ENCODE measurements at places on chromosomes 2 and 18. TPM values are rescaled to one million over a fixed set of nuclear protein-coding genes. Genes with fewer than 3 reads are reported as not detected.

GPN1 gene
- total RNA-seq = 44.9 TPM

DNA sequence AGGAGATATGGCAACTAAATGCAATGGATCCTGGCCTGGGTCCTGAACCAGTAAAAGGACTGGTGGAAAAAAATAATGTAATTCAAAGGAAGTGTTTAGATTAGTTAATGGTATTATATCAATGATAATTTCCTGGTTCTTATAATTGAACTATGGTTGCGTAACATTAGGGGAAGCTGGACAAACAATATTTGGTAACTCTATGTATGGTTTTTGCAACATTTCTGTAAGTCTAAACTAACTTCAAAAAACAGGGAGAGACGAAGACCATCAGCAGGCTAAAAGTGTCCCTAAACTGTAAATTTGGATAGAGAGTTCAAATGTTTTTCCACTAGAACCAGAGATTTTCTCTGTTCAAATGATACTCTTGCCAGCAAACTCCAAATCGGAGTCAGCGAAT is 36.9 kb downstream of the KLF7 start:
- peak overlapping the region; percentile 25 for H3K27ac ChIP-seq
- H3K4me1 ChIP-seq = peaks cover 80% of the 10 kb centered on the region

TMEFF2 gene
- total RNA-seq = not detected

DNA sequence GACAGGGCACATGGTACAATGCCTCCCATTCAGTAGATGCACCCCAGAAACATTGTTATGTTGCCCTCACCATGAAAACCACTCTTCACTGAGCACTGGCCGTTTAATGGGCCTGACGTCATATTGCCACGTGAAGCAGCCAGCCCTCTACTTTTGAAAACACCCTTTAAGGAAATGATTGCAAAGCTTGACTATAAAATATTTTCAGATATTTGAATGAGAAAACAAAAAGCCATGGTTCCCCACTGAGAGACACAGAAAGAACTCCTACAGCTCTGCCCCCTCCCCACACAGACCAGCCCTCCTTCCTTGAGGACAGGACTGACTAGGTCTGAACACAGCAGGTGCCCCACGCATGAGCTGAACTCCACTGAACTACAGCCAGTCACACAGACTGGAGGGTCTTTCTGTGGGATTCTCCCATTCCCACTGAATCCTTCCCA is 349.1 kb downstream of the ANAPC1 start:
- no peaks in the 10 kb centered on the region for H3K36me3 ChIP-seq
- H3K4me1 ChIP-seq = peaks cover 24% of the 10 kb centered on the region
- peaks cover 11% of the 10 kb centered on the region for H3K27me3 ChIP-seq
- H3K27ac ChIP-seq = no peak overlapping the region

DNA sequence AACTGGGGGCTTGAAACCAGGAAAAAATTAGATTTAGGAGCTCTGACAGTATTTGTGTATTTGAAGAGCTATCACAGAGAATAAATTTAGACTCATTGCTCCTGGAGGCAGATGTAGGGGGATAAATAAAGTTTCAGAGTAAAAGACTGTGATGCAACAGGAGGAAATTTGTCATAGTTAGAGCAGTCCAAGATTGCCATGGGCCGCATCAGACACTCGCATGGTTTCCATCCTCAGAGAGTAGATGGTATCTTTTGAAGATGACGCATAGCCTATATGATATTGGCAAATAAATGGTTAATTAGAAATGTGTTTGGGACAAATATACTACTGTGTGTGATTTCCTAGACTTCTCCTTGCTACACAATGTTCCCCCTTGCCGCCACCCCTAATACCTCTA is 170.5 kb downstream of the FTCDNL1 start:
- H3K36me3 ChIP-seq = no peaks in the 10 kb centered on the region
- H3K4me3 ChIP-seq = no peak overlapping the region
- peaks cover 7% of the 10 kb centered on the region for H3K27me3 ChIP-seq
- DNase-seq = no peak
- H3K4me1 ChIP-seq = peaks cover 12% of the 10 kb centered on the region

DNA sequence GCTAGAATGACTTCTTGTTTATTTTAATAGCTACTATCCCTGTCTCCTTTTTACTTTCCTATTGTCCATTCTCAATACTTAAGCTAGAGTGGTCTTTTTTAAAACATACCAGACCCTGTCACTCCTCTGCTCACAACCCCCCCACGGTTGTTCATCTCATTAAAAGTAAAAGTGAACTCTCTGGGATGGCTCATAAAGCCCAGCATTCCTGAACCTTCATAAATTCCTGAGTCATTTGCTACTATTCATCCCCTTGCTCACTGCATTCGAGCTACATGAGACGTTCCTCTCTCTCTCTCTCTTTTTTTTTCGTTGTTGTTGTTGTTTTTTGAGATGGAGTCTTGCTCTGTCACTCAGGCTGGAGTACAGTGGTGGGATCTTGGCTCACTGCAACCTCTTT is 148.7 kb upstream of the DSEL start:
- no peak for DNase-seq
- no peak overlapping the region for H3K27ac ChIP-seq

- no peaks in the 10 kb centered on the region for H3K36me3 ChIP-seq
- no peaks in the 10 kb centered on the region for H3K4me1 ChIP-seq
- no peak overlapping the region for H3K4me3 ChIP-seq
- peak; percentile 43 for DNase-seq
- no peak overlapping the region for H3K27ac ChIP-seq
Measured at GRCh38 chr2:58762176-58762781, 521.2 kb upstream of the FANCL start.

DNA sequence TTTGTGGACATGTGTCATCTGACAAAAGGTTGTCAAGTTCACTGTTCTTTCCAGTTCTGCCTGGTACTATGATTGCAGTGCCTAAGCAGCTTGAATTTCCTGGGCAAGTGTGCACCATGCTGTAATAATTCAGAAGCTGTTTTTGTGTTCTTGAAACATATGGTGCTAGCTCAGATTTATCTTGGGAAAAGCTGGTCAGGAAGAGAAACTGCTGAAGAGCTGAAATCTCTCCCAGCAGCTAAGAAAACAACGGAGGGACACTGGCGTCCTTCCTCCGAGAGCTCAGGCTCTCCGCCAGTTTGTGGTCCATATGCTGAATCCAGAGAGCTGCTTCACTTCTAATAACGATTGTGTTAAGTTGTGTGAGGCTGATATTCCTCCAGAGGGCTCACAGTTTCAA is 642.0 kb downstream of the DPP10 start:
- H3K4me1 ChIP-seq = no peaks in the 10 kb centered on the region
- no peak overlapping the region for H3K4me3 ChIP-seq
- no peaks in the 10 kb centered on the region for H3K36me3 ChIP-seq
- no peaks in the 10 kb centered on the region for H3K27me3 ChIP-seq

DNA sequence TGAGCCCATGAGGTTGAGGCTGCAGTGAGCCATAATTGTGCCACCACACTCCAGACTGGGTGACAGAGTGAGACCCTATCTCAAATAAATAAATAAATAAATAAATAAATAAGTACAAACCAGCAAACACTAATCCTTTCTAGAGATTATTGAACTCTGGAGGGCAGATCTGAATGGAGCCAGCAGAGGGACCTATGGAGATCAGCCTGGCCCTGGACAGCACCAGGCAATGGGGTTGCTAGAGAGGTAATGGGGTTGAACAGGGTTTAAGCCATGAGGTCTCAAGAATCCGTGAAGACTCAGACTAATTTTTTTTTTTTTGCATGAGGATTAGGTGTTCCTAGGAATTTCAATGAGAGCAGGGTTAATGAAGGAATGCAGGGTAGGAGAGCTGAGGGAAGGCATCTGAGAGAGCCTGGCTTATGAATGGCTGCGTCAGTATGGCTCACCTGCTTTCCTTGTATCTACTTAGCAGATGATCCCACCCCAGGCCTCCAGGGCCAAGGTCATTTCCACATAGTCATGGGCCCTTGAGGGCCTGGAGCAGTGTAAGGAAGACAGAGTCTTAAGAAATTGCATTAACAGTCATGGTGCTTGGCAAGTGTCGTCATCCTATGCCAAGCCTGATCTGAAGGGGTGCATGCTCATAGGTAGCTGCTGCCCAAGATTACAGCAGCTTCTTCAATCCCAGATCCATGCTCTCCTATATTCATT is 34.6 kb upstream of the IL37 start:
- H3K4me3 ChIP-seq = no peak overlapping the region
- H3K27ac ChIP-seq = no peak overlapping the region
- peaks cover 6% of the 10 kb centered on the region for H3K4me1 ChIP-seq
- H3K27me3 ChIP-seq = no peaks in the 10 kb centered on the region
- DNase-seq = no peak
- H3K36me3 ChIP-seq = no peaks in the 10 kb centered on the region

NPHP1 gene
- 1.1 TPM for total RNA-seq

CDCA7 gene
- total RNA-seq = 74.7 TPM

GRCh38 chr2:38700881-38701458 is 35.1 kb downstream of the GALM start:
- DNase-seq = no peak
- peaks cover 58% of the 10 kb centered on the region for H3K4me1 ChIP-seq
- peak overlapping the region; percentile 95 for H3K27ac ChIP-seq
- no peaks in the 10 kb centered on the region for H3K27me3 ChIP-seq
- peaks cover 15% of the 10 kb centered on the region for H3K36me3 ChIP-seq
- H3K4me3 ChIP-seq = peak overlapping the region; percentile 57

- peak overlapping the region; percentile 79 for H3K4me3 ChIP-seq
- H3K27ac ChIP-seq = peak overlapping the region; percentile 78
- DNase-seq = no peak
- peaks cover 19% of the 10 kb centered on the region for H3K4me1 ChIP-seq
- no peaks in the 10 kb centered on the region for H3K27me3 ChIP-seq
Measured at GRCh38 chr2:144333143-144333555, 186.8 kb downstream of the ZEB2 start.

RIT2 gene
- not detected for total RNA-seq

- no peaks in the 10 kb centered on the region for H3K36me3 ChIP-seq
- no peak overlapping the region for H3K4me3 ChIP-seq
- H3K4me1 ChIP-seq = no peaks in the 10 kb centered on the region
Measured at GRCh38 chr2:158772306-158773078, 22.6 kb upstream of the DAPL1 start.

- H3K27me3 ChIP-seq = no peaks in the 10 kb centered on the region
- H3K36me3 ChIP-seq = no peaks in the 10 kb centered on the region
- no peak overlapping the region for H3K27ac ChIP-seq
- DNase-seq = no peak
- H3K4me1 ChIP-seq = no peaks in the 10 kb centered on the region
Measured at GRCh38 chr18:67318651-67319050, 197.9 kb downstream of the DSEL start.

DNA sequence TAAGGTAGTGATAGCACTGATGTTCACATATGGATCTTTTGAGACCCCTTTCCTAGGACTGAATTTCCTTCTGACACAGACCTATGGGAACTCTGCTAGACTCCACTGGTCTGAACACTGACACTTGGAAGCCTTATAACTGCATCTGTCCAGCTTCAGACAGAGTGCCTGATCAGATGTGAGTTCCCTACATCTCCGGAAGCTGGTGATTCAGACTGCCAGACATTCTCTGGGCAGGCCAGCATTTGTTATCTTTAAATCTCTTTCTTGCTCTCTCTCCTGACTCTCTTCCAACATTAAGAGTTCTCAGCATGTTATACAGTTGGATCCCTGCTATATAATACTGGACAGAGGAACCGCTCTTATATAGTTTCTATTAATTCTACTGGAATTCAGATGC is 408.5 kb downstream of the ZEB2 start:
- H3K36me3 ChIP-seq = peaks cover 16% of the 10 kb centered on the region
- H3K27ac ChIP-seq = no peak overlapping the region
- peaks cover 13% of the 10 kb centered on the region for H3K4me1 ChIP-seq
- no peak for DNase-seq

- H3K27me3 ChIP-seq = no peaks in the 10 kb centered on the region
- peaks cover 11% of the 10 kb centered on the region for H3K36me3 ChIP-seq
- H3K27ac ChIP-seq = no peak overlapping the region
- H3K4me3 ChIP-seq = no peak overlapping the region
- no peak for DNase-seq
Measured at GRCh38 chr2:238527565-238527964, 100.8 kb downstream of the ASB1 start.

DAW1 gene
- total RNA-seq = not detected

GAREM2 gene
- total RNA-seq = 1.1 TPM

DNA sequence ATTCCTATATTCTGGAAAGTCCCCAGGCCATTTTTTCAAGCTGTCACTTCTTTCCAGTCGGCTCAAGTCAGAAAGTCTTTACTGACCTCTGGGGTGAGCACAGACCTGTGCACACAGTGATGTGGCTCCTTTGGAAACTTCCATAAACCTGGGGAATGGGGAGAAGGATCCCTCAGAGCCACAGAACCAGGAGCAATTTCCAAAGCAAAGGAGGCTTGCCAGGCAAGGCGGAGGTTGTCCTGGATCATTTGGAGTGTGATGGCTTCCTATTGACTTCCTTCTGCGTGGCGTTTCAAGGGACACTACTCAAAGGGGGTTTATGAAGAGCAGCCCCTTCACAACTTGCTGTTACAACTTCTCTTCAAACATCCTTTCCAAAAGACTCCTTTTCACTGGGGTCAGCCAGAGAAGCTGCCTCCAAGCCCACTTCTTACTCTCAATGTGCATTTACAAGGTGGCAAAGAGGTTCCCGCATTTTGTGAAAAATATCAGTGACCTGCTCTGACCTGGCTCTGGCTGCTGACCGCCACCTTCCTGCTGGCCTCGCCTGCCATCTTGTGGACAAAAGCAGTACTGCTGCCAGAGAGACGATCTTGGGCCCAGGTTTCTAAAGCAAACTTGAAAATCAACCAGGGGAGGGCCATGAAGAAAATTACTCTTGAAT is 18.2 kb upstream of the TMEM247 start:
- peak; percentile 80 for DNase-seq
- no peaks in the 10 kb centered on the region for H3K27me3 ChIP-seq
- H3K27ac ChIP-seq = no peak overlapping the region
- no peaks in the 10 kb centered on the region for H3K36me3 ChIP-seq

PROKR1 gene
- total RNA-seq = not detected

IL1R2 gene
- 10.3 TPM for total RNA-seq

DNA sequence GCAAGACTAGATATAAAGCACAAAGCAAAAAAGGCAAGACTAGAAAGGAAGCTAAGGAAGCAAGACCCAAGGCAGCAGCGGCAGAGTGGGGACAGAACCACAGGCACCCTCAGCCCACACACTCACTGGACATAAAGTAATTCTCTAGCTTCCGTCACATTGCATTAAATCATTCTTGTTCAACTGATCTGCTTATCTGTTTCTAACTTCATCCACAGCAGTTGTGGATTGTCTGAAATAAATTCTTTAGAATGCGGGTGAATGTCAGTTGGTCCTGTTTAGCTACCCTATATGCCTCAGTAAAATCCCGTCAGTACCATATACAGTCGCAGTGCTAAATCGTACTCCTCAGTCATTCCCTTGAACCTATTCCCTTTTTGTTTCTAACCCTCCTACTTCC is 183.2 kb upstream of the SLC39A10 start:
- no peaks in the 10 kb centered on the region for H3K27me3 ChIP-seq
- no peak for DNase-seq
- H3K36me3 ChIP-seq = peaks cover 2% of the 10 kb centered on the region
- no peak overlapping the region for H3K27ac ChIP-seq
- no peak overlapping the region for H3K4me3 ChIP-seq

GRCh38 chr2:3628800-3629199 is 29.2 kb upstream of the ALLC start:
- no peak overlapping the region for H3K27ac ChIP-seq
- H3K4me1 ChIP-seq = no peaks in the 10 kb centered on the region
- H3K36me3 ChIP-seq = no peaks in the 10 kb centered on the region

- peak overlapping the region; percentile 39 for H3K27ac ChIP-seq
- H3K4me3 ChIP-seq = no peak overlapping the region
- DNase-seq = no peak
- peaks cover 82% of the 10 kb centered on the region for H3K4me1 ChIP-seq
Measured at GRCh38 chr2:73999881-74000597, 15.3 kb downstream of the TET3 start.

GRCh38 chr2:224252631-224253030 is 149.3 kb downstream of the FAM124B start:
- peaks cover 7% of the 10 kb centered on the region for H3K27me3 ChIP-seq
- peaks cover 3% of the 10 kb centered on the region for H3K4me1 ChIP-seq
- DNase-seq = no peak
- no peak overlapping the region for H3K4me3 ChIP-seq

Data from activated naive CD4-positive, alpha-beta T cell treated with anti-CD3 and anti-CD28 coated beads for 36 hours (primary cell).